ENCODE measurements at places on chromosomes 5 and 9. TPM values are rescaled to one million over a fixed set of nuclear protein-coding genes. Genes with fewer than 3 reads are reported as not detected.

GRCh38 chr9:7154003-7154619, 396.3 kb downstream of the KDM4C start:
- DNase-seq, result no peak

- no peak for DNase-seq
These were observed 19.0 kb upstream of the POC5 start for GRCh38 chr5:75736273-75736672.

- DNase-seq, result no peak
These were observed 65.7 kb downstream of the ZDHHC21 start for GRCh38 chr9:14627513-14627912.

DNA sequence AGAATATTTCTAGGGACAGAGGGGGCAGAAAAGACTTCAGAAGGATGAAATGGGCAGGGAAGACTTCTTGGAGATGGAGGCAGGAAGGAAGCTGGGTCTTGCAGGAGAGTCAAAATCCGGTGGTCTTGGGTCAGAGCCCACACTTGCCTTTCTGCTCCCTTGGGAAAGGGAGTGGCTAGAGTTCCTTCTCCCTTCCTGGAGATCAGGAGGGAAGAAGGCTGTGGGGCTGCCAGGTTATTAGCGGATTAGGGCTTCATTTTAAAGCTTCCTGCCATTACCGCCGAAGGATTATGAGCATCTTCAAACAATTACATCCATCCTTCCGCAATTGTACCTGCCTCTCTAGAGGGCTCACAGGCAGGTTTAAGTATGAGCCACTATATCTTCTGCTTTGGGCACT, 19.2 kb upstream of the SYNPO start:
- no peak for DNase-seq

DNA sequence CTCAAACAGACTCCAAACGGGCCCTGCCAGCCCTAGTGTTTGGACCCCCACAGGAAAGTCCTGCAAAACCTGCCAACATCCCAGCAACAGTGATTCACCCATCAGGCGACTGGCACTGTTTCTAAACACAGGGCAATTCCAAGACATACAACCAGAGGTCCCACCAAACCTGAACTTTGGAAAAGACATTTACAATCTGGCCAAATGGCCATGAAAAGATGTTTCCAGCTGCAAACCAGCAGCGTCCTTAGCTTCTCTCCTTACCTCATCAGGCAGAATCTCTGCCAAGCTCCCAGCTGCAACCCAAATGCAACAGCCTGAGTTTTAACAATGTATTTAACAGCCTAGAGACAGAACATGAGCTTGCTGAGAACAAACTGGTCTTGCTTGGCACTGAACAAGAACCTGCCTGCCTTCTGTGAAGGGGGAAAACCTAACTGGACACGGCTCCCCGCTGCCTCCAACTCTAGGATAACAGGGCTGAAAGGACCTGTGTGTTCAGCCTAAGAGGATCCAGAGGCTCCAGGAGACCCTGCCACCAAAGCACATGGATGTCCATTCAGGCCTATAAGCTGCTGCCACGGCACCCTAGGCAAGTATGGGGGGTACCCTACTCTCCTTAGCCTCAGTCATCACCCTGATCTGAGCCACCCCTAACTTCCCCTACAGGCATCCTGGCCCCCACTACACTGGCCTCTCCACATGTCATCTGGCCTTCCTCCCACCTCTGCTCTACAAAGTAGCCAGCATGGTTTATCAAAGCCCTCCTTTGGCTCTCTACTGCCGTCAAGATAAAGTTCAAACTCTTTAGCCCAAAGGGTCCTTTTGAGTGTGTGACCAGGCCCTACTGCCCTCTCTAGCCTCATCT, 5.6 kb downstream of the P4HA2 start:
- peak; percentile 81 for DNase-seq

DNA sequence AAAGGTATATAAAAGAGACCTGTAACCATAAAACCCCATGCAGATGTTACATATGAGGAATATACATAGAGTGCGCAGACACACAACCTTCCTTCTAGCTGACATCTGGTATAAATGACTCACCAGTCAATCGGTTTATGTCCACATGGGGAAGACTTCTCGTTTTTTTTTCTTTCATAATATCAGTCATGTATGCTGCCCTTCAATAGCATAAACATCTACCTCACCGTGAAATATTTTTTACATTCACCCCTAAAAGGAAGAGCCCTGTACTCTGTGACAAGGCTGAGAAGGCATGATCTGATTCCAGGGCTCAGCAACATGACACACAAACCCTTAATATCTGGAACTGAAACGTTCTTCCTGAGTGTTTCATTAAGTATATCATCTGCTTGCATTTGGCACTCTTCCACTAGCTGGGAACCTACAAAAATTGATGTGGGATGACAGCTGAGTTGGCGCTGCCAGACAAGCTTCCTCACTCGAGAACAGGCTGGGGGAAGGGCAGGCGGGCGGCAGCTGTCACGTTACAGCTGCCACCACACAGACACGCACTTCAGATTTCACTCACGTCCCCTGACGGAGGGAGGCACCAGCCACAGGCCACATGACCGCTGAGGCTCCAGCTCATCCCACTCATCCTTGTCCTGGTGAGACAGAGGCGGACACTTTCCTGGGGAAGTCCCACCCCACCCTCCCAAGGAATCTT, 74.2 kb downstream of the SHB start:
- peak; percentile 94 for DNase-seq

DNA sequence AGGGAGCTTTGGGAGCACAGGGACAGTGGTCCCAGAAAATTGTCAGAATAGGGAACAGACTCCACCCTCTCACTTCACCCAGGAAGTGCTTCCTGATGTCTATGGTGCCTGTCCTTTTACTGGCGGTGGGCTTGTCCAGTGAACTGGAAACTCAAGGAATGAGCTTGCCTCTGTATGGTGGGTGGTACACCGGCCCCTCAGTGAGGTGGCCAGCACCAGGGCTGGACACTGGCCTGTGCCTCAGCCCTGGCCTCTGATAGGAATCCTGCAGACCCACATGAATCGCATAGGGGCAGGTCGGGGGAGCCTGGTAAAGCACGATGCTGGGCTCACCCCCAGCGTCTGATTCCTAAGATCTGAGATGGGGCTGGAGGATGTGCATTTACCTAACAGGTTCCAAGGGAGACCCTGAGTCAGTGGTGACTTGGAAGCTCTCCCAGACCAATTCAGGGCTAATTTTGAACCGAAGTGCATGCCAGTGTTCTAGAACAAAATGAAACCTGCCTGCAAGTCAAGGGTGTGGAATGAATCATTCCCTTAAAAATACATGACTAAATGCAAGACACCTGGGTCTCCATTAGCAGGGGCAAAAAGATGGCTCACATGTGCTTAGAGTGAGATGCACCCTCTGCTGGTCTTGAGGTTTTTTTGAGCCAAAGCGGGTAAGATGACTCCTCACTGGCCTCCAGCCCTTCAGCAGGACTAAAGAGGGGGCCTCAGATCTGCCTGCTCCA, 178.3 kb downstream of the HSPA4 start:
- no peak for DNase-seq

DNA sequence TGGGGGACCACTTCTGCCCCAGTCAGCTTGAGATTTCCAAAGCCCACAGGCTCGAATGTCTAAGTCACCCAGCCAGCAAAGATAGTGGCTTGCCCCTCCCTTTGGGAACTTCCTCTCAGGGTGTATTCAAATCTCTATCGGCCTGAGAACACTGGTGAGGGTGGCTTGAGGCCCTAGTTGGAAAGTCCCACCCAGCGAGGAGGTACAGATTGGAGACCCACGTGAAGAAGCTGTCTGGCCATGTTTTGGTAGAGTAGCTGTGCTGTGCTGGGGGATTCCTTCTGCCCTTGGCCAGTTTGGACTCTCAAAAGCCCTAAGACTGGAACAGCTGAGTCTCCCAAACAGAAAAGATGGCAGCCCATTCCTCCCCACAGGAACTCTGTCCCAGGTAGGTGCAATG, 172.7 kb upstream of the RIOK2 start:
- no peak for DNase-seq

GRCh38 chr5:123278284-123278683, 144.9 kb downstream of the CEP120 start:
- DNase-seq, result no peak

The GPR151 gene
- not detected for polyA plus RNA-seq

The ARRDC1 gene
- polyA plus RNA-seq, result 39.4 TPM

The WDR38 gene
- polyA plus RNA-seq, result 7.2 TPM

The PCDHGA12 gene
- 2.3 TPM for polyA plus RNA-seq

Data from right lung (tissue), 10 donors.